Mesenteric fat pad (tissue), 1 donor: ENCODE measurements at places on chromosomes 3 and 15. TPM values are rescaled to one million over a fixed set of nuclear protein-coding genes. Genes with fewer than 3 reads are reported as not detected.
A peak's percentile ranks its signal among the peaks of the same experiment; 100 is the strongest.

DNA sequence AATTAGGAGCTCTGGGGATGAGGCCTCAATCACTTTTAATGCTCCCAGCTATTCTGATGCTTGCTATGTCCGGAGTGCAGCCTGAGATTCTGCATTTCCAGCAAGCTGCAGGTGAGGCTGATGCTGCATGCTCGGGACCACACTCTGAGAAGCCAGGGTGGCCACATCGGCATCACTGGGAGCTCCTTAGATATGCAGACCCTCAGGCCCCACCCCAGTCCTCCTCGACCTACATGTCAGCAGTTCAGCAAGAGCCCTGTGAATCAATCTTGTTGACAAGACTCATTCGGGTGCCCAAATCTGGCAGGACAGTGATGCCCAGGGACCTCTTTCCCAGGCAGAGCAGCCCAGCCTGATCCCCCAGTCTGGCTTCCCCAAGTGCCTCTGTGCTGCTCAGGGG lies 44.1 kb upstream of the LCTL start:
- DNase-seq: no peak

Gene PPP2R3A
- 7.8 TPM for total RNA-seq

- no peak for DNase-seq
Measured at GRCh38 chr3:117026401-117026800, 316.8 kb downstream of the TUSC7 start.

- no peak for DNase-seq
Measured at GRCh38 chr3:128382221-128382807, 84.4 kb downstream of the DNAJB8 start.

- DNase-seq: no peak
Measured at GRCh38 chr3:156174229-156174847, 54.0 kb downstream of the KCNAB1 start.

- peak; percentile 92 for DNase-seq
Measured at GRCh38 chr15:20294651-20295237, 246.9 kb downstream of the GOLGA6L6 start.

Gene ARGFX
- total RNA-seq: not detected

GRCh38 chr3:123602325-123602724 lies 17.5 kb upstream of the HACD2 start:
- DNase-seq: no peak

DNA sequence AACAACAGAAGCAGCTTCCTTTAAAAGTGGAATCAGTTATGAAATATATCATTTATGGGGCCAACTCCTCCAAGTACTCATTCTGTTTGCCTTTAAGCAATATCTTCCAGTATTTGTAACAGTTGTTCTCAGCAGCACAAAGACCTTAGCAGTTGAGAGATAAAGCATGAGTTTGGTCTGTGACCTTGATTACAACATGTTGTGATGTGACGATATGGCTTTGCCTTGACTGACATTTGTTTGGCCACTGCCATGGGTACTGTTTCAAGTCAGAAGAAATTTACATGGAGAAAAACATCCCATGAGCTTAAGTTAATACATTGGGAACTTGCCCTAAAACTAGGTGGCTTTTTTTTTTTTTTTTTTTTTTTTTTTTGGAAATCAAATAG lies 175.1 kb upstream of the KBTBD8 start:
- DNase-seq: no peak

Gene C2CD4A
- total RNA-seq: not detected

DNA sequence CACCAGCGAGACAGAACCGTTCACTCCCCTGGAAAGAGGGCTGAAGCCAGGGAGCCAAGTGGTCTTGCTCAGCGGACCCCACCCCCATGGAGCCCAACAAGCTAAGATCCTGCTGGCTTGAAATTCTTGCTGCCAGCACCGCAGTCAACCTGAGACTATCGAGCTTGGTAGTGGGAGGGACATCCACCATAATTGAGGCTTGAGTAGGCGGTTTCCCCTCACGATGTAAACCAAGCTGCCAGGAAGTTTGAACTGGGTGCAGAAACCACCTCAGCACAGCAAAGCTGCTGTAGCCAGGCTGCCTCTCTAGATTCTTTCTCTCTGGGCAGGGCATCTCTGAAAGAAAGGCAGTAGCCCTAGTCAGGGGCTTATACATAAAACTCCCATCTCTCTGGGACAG lies 151.0 kb downstream of the MBNL1 start:
- DNase-seq: no peak

Gene SEMA3B
- 22.1 TPM for total RNA-seq

DNA sequence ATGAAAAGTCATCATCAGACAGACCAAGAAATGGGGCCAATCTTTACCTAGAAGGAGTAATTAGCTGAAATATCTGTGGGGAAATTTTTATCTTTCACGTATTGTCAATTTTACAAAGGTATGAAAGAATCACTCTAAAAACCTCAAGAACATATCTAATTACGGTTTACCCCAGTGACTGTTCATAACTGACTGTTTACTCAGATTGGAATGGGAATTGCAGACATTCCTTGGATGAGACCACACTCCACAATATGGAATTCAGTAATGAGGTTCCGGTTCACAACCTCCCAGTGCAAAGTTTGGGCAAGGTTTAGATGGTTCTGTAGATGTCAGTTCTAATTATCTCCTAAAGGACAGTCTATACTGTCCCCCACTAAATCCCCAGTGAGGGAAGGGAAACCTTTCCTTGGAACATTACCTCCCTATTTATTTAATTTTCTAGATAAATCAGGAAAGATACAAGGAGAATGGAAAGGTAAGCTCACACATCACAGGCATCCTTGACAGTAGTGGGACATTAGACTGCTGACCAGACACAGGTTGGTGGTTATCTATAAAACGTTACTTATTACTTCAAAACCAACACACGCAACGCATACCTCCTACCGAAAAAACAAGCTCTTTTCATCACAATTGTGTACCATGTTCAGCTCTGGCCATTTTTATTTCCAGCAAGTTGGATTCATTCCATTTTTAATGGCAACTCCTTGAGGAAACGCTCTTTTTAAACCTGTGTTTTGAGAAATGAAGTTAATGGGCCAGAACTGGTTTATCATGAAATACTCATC lies 129.9 kb downstream of the RORA start:
- no peak for DNase-seq

- no peak for DNase-seq
Measured at GRCh38 chr3:49397470-49397869, 14.3 kb downstream of the RHOA start.

Gene RPL15
- total RNA-seq: 1,360 TPM

Gene AGTR1
- total RNA-seq: 19.8 TPM

GRCh38 chr3:42005401-42005800 lies 43.5 kb upstream of the ULK4 start:
- no peak for DNase-seq

Gene DGKG
- 1.7 TPM for total RNA-seq

Gene SMCO1
- not detected for total RNA-seq

Gene BCL2A1
- total RNA-seq: 18.1 TPM

GRCh38 chr15:83710452-83710851 lies 56.5 kb downstream of the ADAMTSL3 start:
- DNase-seq: no peak

Gene TICRR
- total RNA-seq: not detected

Gene REC114
- not detected for total RNA-seq

Gene ATP13A4
- total RNA-seq: not detected

GRCh38 chr3:157588386-157589060 lies 85.3 kb upstream of the VEPH1 start:
- no peak for DNase-seq

DNA sequence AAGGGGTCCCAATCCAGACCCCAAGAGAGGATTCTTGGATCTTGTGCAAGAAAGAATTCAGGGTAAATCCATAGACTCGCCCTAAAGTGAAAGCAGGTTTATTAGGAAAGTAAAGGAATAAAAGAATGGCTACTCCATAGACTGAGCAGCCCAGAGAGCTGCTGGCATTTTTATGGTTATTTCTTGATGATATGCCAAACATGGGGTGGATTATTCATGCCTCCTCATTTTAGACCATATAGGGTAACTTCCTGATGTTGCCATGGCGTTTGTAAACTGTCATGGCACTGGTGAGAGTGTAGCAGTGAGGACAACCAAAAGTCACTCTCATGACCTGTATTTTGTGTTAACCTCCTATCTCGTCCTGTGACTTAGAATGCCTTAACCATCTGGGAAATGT lies 142.2 kb downstream of the DOCK3 start:
- no peak for DNase-seq

- DNase-seq: no peak
Measured at GRCh38 chr15:65612616-65612946, 1.6 kb upstream of the INTS14 start.
